Activated naive CD4-positive, alpha-beta T cell (primary cell): ENCODE measurements at places on chromosomes 2 and 18.

DNA sequence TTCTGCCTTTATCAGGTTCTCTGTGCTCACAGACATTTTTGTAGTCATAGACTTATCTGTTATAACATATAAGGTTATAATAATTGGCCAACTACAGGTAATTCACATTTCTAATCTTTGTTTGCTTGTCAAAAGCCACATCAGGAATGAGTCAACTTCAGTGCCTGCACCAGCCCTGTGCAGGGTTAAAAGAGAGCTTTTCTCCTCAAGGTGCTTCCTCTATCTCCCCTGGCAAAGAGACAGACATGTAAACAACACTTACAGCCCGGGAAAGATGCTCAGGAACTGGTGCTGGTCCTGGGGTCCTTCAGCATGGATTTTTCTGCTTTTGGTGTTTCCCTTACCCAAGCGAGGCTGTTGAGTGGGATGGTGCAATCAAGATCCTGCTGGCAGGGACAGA, 7.7 kb upstream of the EHD3 start:
- no peak for DNase-seq

DNA sequence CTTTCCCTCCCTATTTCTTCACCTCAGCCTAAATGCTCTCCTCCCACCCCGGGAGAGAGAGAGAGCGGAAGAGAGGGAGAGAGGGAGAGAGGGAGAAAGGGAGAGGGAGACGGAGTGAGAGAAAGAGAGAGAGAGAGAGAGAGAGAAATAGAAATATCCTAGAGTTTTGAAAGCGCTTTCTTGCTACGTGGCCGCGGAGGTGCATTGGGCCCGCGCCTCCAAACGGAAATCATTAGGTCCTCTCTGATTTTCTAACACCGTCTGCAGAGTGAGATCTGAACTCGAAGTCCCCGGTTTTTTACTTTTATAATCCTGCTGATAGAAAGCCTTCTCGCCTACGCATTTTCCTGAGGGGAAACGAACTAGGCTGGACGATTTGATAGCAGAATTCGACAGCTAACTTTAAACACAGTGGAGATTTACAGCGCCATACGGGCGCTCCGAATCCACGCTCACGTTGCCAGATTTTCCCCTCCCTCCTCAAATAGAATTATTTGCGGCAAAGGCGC, 903 bp upstream of the EVX2 start:
- no peak for DNase-seq

GRCh38 chr2:239960929-239961661, 64.0 kb downstream of the NDUFA10 start:
- DNase-seq = no peak

DNA sequence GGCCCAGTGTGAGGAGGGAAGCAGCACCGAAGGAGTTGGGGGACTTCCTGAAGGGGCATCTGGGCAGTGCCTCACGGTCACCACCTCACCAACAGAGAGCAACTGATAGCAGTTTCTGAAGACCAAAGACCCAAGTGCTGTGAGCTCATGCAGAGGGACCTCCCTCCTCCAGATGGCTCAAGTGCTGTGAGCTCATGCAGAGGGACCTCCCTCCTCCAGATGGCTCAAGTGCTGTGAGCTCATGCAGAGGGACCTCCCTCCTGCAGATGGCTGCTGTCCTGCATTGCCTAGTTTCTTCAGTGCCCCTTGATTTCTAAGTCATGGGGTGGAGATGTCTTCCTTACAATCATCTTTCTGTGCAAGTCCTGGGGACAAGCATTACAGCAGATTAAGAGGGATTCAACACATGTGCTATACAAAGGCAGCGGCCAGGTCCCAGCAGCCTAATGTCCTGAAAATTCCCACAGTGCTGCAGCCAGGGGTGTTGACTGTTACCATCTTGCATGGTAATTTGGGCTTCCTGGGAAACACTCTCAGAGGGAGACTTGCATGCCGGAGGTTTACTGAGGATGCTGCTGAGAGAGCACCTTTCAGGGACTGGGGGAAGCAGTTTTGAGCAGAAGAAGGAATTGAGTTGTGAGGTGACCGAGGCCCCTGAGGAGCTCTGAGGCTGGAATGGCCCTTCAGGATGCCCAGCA, 409.3 kb downstream of the GALR1 start:
- DNase-seq = no peak

GRCh38 chr18:1846640-1847039, 724.7 kb downstream of the METTL4 start:
- no peak for DNase-seq

DNA sequence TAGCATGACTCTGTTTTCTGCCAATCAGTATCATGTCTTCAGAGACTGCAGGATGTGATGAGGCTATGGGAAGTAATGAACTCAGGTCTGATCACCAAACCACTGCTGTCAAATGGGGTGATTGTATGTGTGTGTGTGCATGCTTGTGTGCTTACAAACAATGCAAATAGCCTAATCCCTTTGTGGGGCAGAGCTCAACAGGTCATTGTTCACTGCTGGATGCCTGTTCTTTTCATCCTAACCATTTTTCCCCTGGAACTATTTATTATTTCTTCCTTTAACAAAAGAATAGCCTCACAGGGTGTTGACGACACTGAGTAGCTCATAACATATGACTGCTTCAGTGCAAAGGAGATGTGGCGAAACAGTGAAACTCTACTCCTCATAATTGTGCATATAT, 55.9 kb downstream of the NXPH2 start:
- DNase-seq = no peak

DNA sequence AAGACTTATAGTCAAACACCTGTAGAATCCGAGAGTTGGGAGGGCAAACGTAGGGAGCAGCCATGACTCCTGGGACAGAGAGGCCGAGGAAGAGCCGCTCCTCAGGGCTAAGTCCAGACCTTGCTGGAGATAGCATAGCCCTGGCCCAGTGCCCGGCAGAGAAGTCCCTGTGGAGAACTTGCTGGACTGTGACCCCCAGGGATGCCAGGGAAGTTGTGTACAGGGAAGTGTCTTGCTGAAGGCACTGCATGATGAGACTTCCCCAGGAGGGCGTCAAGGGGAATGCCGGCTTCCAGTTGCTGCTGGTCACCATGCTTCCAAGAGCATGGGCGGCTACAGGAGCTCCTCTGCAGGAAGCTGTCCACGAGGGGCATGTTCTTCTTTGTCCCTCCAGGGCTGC, 8.6 kb upstream of the CNDP1 start:
- DNase-seq = no peak

DNA sequence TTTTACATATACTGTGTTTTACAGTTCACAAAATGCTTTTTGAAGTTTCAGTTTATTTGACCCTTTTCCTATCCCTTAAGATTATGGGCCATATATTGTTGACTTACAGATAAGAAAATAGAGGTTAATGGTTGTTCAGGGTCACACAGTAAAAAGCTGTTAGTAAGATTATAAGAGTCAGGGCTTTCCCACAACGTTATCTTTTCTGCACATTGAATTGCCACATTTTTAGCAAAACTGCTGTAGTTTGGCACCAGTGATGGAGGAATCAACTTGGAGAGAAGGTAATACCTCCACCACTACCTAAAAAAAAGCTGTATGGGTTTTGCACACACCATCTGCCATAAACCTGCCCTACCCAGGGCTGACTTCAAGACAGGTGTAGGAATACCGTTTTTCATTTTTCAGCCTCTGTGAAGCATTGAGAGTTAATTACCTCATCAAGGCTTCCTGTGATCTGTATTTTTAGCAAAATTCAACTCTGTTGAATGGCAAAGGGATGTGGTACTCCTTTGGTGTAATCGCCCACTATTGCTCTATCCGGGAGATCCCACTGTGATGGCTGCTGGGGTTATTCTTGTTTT, 5.0 kb downstream of the SOWAHC start:
- DNase-seq = no peak

DNA sequence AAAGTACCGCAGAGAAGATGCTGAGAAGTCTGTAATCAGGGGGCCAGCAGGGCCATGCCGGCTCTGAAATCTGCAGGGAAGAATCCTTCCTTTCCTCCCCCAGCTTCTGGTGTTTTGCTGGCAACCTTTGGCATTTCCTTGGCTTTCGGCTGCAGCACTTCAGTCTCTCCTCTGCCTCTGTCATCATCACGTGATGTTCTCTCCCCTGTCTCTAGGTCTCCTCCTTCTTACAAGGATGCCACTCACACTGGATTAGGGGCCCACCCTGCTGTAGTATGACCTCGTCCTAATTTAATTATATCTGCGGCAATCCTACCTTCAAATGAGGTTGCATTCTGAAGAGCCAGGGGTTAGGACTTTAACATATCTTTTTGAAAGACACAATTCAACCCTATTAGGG, 13.8 kb upstream of the RAB12 start:
- no peak for DNase-seq

- DNase-seq = no peak
Measured at GRCh38 chr2:195694553-195694952, 37.5 kb downstream of the SLC39A10 start.

DNA sequence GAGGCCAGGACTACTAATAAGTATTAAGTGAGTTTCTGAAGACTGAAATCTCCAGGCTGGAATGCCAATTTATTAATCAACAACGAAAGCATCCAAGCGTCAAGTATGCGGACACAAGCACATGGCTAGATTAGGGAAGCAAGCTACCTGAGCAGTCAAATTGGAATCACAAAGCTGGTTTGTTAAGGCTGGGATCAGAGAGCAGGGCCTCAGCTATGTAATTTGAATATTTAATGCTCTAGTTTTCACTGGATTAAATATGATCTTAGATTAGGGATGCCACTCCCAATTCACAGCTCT, 5.7 kb downstream of the CCL20 start:
- no peak for DNase-seq

DNA sequence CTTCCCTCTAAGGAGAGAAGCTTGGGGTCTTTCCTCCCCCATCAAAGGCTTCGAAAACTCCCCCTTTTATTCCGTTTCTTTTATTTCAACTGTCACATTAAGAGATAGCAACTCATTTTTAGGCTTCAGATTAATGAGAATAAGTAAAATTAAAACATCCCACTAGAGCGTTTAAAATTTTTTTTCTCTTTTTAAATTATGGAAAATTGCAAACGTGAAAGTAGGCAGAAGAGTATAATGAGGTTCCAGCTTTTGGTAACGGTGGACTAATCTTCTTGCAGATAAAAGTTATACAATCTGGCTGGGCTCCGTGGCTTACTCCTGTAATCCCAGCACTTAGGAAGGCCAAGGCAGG, 21.9 kb upstream of the RMP24 start:
- DNase-seq = no peak

- DNase-seq = no peak
Measured at GRCh38 chr2:212831671-212832199, 293.1 kb upstream of the ERBB4 start.

- no peak for DNase-seq
Measured at GRCh38 chr2:237920673-237921072, 46.1 kb upstream of the UBE2F start.

DNA sequence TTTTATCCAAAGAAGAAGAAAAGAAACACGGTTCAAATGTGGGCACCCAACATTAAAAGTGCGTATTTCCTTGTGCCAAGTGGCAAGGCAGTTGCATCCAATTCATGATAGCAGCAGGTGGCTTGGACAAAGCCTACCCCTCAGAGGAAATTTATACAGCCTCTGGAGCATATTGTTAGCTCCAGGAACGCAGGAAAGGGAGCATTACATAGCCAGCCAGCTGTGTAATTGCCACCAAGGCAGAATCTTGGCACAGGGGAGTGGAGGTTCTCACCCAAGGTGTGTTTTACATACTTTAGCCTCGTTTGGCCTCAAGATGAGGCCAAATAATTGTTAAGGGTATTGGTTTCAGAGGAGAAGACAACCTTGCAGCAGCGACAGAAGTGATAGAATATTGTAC, 526.9 kb downstream of the TMEM182 start:
- no peak for DNase-seq

DNA sequence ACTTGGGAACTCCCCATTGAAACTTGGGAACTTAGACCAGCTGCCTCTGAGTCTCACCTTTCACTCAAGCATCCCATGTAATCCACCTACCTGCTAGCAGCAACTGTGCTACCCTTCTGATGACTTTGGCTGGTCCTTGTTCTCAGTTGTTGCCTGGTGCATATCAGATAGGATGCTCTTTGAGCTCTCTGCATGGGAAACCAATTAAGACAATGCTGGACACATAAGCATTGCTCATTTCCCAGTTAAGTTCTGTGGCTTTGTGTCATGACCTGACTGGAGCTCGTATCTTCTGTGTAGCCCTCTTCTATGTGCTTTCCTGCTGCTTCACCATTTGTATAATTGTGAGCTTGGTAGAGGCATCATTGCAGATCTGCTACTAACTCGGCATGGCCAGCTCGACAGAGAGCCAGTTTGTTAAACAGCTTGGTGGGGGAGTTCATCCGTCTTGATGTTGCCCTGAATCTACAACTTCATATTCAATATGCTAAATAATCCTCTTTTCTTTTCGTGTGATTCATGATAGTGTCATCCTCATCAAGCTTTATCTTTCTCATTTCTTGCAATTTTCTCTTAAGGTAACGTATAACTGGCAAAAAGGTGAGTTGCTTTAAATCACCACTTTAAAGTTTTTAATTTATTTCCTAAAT, 447.5 kb upstream of the SLC14A2 start:
- DNase-seq = no peak

- no peak for DNase-seq
Measured at GRCh38 chr2:100070078-100070477, 72.3 kb downstream of the AFF3 start.

GRCh38 chr2:100767224-100767653, 52.7 kb upstream of the NPAS2 start:
- DNase-seq = no peak

DNA sequence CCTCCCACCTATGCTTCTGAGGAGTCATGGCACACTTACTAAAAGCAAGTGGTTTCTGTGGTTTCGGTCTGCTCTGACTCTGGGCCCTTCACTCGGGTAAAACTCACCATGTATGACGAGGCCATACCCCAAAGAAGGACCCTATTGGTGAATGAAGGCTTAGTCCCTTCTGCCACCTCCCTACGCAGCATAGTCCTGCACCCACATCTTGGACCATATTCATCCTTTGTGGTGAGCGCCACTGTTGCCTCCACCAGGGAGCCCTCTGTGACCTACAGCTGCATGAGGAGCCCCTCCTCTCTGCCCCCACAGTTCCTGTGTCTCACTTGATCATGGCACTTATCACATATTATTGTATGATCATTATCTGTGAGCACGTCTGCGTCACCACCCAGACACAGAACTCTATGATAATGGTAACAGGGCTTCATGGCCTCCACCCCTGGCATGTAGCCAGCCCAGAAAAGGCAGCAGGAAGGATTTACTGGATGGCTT, 113.3 kb downstream of the TFCP2L1 start:
- DNase-seq = no peak

GRCh38 chr2:28294451-28294850, 98.2 kb upstream of the FOSL2 start:
- no peak for DNase-seq

- no peak for DNase-seq
Measured at GRCh38 chr18:36547544-36547943, 250.0 kb downstream of the FHOD3 start.

DNA sequence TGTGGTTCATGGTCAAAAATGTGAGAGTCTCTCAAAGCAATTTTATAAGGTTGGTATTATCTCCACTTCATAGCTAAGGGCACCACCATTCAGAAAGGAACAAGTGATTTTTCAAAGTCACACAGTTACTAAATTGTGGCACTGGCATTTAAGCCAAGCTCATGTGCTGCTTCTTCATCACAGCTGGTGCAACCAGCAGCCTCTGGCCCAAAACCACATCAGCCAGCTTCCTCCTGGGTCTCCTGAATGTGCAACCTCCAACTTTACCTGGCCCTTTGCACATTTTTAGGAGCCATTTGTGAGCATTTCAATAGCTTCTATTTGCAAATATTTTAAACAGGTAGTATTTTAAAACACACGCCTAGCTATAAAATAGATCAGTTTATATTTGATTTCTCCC, 293.7 kb downstream of the BCL11A start:
- no peak for DNase-seq

- DNase-seq = no peak
Measured at GRCh38 chr2:151733771-151734672, at the start of gene NEB. NEB (minus strand) TSS chr2:151734476; CDS start chr2:151733156, 1,320 bp downstream.
